Activated naive CD8-positive, alpha-beta T cell treated with anti-CD3 and anti-CD28 coated beads, Interleukin-2, amount 50 U/mL, for 24 hours (primary cell): ENCODE measurements at places on chromosomes 1 and 21.

- DNase-seq: peak; percentile 78
- peak overlapping the region; percentile 82 for H3K27ac ChIP-seq
- H3K36me3 ChIP-seq: no peaks in the 10 kb centered on the region
- peak overlapping the region; percentile 42 for H3K4me3 ChIP-seq
- H3K4me1 ChIP-seq: peaks cover 86% of the 10 kb centered on the region
These were observed 4.9 kb upstream of the TNFRSF1B start for GRCh38 chr1:12161662-12162458.

- peaks cover 40% of the 10 kb centered on the region for H3K36me3 ChIP-seq
- H3K27me3 ChIP-seq: no peaks in the 10 kb centered on the region
- peak; percentile 20 for DNase-seq
- peaks cover 44% of the 10 kb centered on the region for H3K4me1 ChIP-seq
These were observed 342 bp downstream of the DDOST start for GRCh38 chr1:20660847-20661206.

GRCh38 chr1:108750476-108751181, 4.2 kb downstream of the STXBP3 start:
- H3K27me3 ChIP-seq: no peaks in the 10 kb centered on the region
- no peak overlapping the region for H3K27ac ChIP-seq
- H3K4me3 ChIP-seq: no peak overlapping the region
- DNase-seq: no peak
- peaks cover 21% of the 10 kb centered on the region for H3K36me3 ChIP-seq

- peaks cover 64% of the 10 kb centered on the region for H3K27me3 ChIP-seq
- peaks cover 24% of the 10 kb centered on the region for H3K4me1 ChIP-seq
- no peak overlapping the region for H3K27ac ChIP-seq
- peak overlapping the region; percentile 38 for H3K4me3 ChIP-seq
- no peak for DNase-seq
These were observed 1.2 kb upstream of the CD1D start for GRCh38 chr1:158179301-158180041.

DNA sequence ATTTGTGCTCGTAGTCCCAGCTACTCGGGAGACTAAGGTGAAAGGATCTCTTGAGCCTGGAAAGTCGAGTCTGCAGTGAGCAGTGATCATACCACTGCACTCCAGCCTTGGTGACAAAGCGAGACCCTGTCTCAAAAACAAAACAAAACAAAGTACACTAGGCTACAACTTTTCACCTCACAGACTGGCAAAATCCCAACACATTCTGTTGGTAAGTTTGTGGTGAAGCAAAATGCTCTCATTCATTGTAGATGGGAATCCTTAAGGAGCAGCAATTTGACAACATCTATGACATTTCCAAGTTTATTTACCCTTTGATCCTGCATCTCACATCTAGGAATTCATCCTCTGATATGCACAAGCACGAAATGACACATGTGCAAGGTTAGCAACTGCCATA, 20.2 kb upstream of the SLC1A7 start:
- H3K27ac ChIP-seq: no peak overlapping the region
- H3K4me1 ChIP-seq: no peaks in the 10 kb centered on the region
- H3K27me3 ChIP-seq: peaks cover 12% of the 10 kb centered on the region
- H3K4me3 ChIP-seq: no peak overlapping the region
- no peaks in the 10 kb centered on the region for H3K36me3 ChIP-seq

DNA sequence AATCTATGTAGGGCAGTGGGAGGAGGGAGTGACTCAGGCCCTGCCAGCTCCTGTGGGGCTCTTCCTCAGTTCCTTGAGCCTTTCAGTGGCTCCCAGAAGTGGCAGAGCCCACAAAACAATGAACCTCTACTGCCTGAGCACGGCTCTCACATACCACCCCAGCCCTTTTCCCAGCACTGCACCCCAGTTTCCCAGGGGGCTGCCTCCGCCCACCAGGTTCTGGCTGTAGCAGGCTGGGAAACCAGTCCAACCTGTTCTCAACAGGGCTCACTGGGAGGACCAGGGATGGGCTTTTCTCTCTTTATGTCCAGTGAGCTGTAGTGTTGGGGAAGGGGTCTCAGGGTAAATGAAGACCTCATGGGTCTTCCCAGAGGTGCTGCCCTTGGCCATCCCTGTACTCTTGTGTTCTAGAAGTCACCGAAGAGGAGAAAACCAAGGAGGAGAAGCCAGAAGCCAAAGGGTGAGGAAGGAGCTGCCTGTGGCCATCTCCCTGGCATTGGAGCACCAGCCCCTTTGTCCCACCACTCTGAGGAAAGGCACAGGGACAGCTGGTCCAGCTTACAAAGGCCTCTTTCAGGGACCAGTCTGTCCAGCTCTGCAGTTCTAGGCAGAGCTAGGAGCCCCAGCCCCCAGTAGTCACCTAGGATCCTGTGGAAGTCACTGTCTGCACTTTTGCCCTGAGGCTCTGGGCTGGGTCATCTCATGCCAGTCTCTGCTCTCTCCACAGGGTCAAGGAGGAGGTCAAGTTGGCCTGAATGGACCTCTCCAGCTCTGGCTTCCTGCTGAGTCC, 3.5 kb downstream of the MARCKSL1 start:
- H3K27ac ChIP-seq: no peak overlapping the region
- peaks cover 32% of the 10 kb centered on the region for H3K36me3 ChIP-seq

DNA sequence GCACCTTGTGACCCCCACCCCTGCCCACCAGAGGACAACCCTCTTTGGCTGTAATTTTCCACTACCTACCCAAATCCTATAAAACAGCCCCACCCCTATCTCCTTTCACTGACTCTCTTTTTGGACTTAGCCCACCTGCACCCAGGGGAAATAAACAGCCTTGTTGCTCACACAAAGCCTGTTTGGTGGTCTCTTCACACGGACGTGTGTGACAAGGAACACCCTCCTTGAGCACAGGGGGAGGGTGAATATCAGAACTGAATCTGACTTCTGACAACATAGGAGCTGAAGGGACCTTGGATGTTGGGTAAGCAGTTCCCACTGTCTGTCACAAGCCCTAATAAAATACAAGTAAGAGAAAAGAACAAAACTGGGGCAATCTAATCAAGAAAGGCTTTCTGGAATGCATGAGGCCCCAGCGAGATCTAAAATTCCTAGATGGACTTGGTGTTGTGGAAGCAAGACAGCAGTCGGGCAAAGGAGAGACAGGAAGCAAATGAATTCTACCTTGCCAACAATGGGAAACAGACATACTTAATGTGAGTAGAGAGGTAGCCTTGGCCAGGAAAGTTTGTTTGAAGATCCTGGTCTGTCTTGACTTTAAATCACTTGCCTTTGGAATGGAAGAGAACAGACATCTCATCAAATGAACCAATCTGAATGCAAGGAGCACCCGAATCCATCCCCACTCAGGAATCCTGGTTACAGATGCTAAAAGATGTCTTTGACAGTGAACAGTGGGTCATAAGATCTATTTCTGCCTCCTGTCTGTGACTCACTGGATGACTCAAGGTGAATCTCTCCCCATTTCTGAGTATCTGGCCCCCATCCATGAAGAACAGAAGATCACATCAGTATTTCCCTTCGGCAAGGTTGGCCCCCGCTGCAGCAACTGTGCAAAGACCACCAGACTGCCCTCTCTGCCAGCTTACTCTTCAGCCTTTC, 53.3 kb downstream of the OLFML3 start:
- no peak overlapping the region for H3K4me3 ChIP-seq
- no peak overlapping the region for H3K27ac ChIP-seq
- no peaks in the 10 kb centered on the region for H3K36me3 ChIP-seq
- no peak for DNase-seq

- no peaks in the 10 kb centered on the region for H3K36me3 ChIP-seq
- no peak for DNase-seq
- no peaks in the 10 kb centered on the region for H3K27me3 ChIP-seq
- no peak overlapping the region for H3K4me3 ChIP-seq
- no peak overlapping the region for H3K27ac ChIP-seq
- no peaks in the 10 kb centered on the region for H3K4me1 ChIP-seq
These were observed 239.3 kb downstream of the KCNK2 start for GRCh38 chr1:215321802-215322201.

GRCh38 chr1:83815330-83815729, 183.6 kb downstream of the TTLL7 start:
- H3K27me3 ChIP-seq: no peaks in the 10 kb centered on the region
- no peaks in the 10 kb centered on the region for H3K4me1 ChIP-seq
- H3K27ac ChIP-seq: no peak overlapping the region
- no peaks in the 10 kb centered on the region for H3K36me3 ChIP-seq
- no peak for DNase-seq

DNA sequence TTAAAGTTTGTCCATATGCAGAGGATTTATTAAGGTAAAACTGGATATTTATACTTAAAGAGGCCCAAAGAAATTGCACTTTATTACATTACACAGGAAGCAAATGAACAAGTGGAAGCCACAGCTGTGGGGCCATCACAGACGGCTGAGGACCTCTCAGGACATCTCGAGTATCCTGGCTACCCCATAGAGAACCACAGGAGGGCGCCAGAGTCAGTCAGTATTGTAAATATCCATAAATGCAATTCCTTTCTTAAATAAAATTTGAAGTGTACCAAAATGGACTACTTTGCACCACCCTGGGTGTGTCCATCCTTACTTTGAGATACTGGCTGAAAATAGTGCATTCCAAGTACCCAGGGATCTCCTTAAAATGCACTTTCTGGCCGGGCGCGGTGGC, 257.2 kb downstream of the MRPL39 start:
- DNase-seq: peak; percentile 62
- H3K27ac ChIP-seq: no peak overlapping the region
- H3K4me1 ChIP-seq: peaks cover 8% of the 10 kb centered on the region
- H3K4me3 ChIP-seq: no peak overlapping the region
- peaks cover 18% of the 10 kb centered on the region for H3K27me3 ChIP-seq

DNA sequence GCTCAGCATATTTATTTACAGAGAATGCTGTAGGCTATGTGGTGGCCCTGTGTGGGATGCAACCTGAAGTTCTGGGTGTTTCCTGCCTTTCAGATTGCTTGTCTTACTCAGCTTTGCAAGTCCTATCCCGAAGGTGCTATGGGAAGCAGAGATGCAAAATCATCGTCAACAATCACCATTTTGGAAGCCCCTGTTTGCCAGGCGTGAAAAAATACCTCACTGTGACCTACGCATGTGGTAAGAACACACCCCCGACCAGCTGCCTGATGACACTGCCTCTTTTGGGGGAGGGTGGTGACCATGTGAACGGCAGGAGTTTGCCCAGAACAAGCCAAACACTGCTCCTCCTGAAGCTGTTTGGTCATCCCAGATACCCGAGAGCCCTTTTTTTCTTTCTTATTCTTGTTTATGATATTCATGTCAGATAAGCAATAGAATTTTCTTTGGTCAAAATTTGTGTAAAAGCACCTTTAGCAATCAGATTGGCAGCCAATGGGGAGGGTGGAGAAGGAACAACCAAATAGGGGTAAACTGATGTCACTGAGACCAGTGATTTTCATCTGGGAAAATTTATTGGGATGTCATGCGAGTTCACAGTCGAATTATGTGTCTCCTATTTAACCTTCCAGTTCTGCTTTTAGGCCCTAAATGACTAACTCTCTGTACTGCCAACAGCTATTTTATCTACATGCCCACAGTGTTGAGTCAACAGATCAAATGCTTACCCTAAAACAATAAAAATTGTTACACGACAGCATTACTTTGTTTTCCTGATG, 82.6 kb downstream of the EVA1C start:
- DNase-seq: no peak
- H3K27me3 ChIP-seq: no peaks in the 10 kb centered on the region
- H3K4me1 ChIP-seq: peaks cover 23% of the 10 kb centered on the region
- no peak overlapping the region for H3K27ac ChIP-seq
- H3K36me3 ChIP-seq: peaks cover 22% of the 10 kb centered on the region

- no peaks in the 10 kb centered on the region for H3K27me3 ChIP-seq
- H3K27ac ChIP-seq: no peak overlapping the region
- H3K4me3 ChIP-seq: no peak overlapping the region
- H3K4me1 ChIP-seq: peaks cover 5% of the 10 kb centered on the region
These were observed 34.7 kb downstream of the LRRC8D start for GRCh38 chr1:89855413-89856123.

- no peaks in the 10 kb centered on the region for H3K27me3 ChIP-seq
- H3K4me1 ChIP-seq: no peaks in the 10 kb centered on the region
- no peak overlapping the region for H3K4me3 ChIP-seq
- no peaks in the 10 kb centered on the region for H3K36me3 ChIP-seq
These were observed 26.2 kb downstream of the ZMYND12 start for GRCh38 chr1:42429603-42430002.

- H3K4me1 ChIP-seq: peaks cover 29% of the 10 kb centered on the region
- H3K4me3 ChIP-seq: peak overlapping the region; percentile 76
- peak overlapping the region; percentile 78 for H3K27ac ChIP-seq
- DNase-seq: peak; percentile 50
These were observed 5.8 kb upstream of the MX1 start for GRCh38 chr21:41419921-41420862.

GRCh38 chr1:232952514-232953499, 2.4 kb downstream of the NTPCR start:
- H3K27ac ChIP-seq: peak overlapping the region; percentile 53
- peaks cover 28% of the 10 kb centered on the region for H3K36me3 ChIP-seq
- peak overlapping the region; percentile 95 for H3K4me3 ChIP-seq
- peaks cover 39% of the 10 kb centered on the region for H3K4me1 ChIP-seq
- H3K27me3 ChIP-seq: no peaks in the 10 kb centered on the region

GRCh38 chr1:203467550-203467921, 8.1 kb upstream of the PRELP start:
- no peaks in the 10 kb centered on the region for H3K36me3 ChIP-seq
- DNase-seq: no peak
- peaks cover 15% of the 10 kb centered on the region for H3K27me3 ChIP-seq
- H3K4me3 ChIP-seq: no peak overlapping the region
- no peaks in the 10 kb centered on the region for H3K4me1 ChIP-seq

- H3K36me3 ChIP-seq: peaks cover 61% of the 10 kb centered on the region
- H3K27me3 ChIP-seq: no peaks in the 10 kb centered on the region
- no peak for DNase-seq
- H3K4me3 ChIP-seq: peak overlapping the region; percentile 50
- H3K27ac ChIP-seq: peak overlapping the region; percentile 91
These were observed 27.7 kb upstream of the VPS13D start for GRCh38 chr1:12202190-12202497.

DNA sequence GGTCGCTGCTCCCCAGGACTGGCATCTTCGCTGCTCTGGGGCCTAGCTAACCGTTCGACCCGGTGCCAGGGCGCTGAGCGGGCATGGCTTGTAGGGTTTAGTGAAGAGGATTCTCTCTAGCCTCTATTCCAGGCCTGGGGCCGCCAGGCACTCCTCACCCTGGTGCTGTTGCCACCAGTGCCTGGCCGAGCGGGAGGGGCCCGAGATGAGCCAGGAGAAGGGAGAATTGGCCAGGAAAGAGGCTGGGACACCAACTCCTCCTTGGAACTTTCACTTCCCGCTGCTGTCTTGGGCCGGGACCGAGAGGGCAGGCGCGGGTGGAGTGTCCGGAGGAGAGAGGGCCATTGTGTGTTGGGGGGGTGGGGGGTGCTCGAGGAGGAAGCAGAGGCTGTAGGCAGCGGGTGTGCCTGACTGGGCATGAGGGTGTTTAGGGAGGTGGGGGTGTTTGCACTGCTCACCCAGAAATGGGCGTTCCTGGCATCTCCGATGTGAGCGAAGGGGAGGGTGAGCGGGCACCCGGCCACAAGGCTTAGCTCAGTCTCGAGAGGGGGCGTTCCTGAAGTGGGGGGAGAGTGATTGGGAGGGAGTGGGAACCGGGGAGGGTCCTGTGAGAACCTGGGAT, 772 bp downstream of the ADAM15 start:
- H3K4me1 ChIP-seq: peaks cover 25% of the 10 kb centered on the region
- peak overlapping the region; percentile 81 for H3K4me3 ChIP-seq
- peaks cover 7% of the 10 kb centered on the region for H3K36me3 ChIP-seq
- DNase-seq: peak; percentile 46
- peak overlapping the region; percentile 61 for H3K27ac ChIP-seq
- no peaks in the 10 kb centered on the region for H3K27me3 ChIP-seq
